T-helper 1 cell (primary cell): ENCODE measurements at places on chromosomes 12 and 14.
A peak's percentile ranks its signal among the peaks of the same experiment; 100 is the strongest.

DNA sequence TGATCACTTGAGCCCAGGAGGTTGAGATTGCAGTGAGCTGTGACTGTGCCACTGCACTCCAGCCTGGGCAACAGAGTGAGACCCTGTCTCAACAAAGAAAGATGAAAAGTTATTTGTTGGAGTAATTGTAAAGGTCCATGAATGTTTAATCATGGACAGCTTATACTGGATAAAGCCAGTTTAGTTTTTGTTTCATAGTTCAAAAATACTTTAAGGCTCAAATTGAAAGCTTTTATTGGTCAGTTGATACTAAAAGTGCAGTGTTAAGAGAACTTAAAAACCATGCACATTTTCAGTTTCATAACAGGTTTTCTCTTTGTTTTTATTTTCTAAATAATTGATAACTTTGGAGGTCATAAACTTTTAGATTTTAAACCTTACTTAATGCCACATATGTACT is 108.4 kb downstream of the MON2 start:
- no peak for DNase-seq

DNA sequence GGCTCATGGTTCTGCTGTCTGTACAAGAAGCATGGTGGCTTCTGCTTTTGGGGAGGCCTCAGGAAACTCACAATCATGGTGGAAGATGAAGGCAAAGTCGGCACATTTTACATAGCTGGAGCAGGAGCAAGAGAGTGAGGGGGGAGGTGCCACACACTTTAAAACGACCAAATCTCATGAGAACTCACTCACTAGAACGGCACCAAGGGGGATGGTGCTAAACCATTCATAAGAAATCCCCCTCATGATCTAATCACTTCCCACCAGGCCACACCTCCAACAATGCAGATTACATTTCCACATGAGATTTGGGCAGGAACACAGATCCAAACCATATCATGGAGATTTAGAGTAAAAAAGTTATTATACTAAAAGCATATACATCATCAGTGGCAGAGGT is 13.6 kb upstream of the LEMD3 start:
- DNase-seq = peak; percentile 42

GRCh38 chr14:89767131-89767530 is 187.4 kb downstream of the EFCAB11 start:
- DNase-seq = no peak

GRCh38 chr14:75280831-75281653 is 2.4 kb downstream of the FOS start:
- peak; percentile 57 for DNase-seq

DNA sequence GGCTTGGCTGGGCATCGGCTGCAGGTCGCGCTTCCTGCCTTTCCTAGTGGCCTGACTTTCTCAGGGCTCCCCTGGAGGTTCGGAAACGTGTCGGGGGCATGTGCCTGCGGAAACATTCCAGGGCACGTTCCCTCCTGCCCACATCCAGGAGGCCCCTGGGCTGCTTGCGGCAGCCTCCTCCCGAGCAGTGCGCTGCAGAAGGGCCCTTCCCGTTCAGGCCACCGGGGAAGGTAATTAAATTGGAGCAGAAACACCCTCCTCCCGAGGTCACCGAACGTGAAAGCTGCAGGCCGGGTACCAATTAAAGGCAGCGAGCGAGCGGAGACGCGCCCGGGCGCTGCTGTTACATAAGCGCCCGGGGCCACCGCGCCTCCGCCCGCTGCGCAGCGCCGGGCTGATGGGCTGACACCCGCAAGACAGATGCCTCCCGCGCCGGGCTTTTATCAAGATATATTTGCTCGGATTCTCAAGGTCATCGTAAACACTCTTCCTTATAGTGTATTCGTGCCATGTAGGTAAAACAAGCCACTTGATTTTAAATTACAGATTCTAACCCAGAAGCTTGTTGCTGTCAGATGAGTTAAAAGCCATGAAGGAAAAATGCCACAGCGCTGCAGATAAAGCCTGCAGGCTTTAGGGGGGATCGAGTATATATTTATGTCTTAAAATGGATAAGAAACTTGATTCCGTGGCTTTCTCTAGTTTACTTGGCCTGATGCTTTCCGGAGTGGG is 31.4 kb downstream of the SSPN start:
- no peak for DNase-seq

DNA sequence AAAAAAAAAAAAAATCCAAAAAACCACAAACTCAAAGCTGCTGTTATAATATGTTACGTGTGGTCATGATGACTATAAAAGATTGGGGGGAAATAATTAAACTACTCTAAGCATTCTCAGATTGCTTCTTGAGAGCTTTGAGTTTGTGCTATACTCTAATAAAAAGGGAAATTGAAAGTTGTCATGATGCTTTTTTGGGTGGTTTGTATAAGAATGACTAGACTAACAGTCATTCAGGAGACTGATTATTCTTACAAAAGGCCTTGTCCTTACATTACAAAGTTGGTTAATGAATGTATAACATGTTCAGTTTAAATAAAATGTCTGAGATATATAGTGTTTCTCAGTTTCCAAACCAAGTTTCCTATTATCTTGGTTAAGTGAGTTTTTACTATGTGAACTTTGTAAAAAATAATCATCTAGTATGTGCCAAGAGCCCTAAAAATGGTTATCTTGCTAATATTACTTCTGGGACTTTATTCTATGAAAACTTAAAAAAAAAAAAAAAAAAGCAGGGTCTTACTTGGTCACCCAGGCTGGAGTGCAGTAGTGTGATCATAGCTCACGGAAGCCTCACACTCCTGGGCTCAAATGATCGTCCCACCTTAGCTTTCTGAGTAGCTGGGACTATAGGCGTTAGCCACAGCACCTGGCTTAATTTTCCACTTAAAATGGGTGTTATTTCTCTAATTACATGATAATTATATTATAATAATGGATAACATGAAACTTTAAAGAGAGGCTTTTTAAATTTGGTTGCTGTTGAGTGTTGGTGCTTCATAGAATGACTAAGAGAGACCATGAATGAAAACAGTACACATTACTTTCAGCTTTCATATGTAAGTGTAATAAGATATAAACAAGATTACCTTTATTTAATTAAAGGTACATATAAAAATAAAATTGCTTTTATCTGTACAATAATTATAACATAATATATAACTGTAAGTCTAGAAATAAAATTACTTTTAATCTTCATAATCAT is 459.6 kb upstream of the RGS6 start:
- DNase-seq = no peak

DNA sequence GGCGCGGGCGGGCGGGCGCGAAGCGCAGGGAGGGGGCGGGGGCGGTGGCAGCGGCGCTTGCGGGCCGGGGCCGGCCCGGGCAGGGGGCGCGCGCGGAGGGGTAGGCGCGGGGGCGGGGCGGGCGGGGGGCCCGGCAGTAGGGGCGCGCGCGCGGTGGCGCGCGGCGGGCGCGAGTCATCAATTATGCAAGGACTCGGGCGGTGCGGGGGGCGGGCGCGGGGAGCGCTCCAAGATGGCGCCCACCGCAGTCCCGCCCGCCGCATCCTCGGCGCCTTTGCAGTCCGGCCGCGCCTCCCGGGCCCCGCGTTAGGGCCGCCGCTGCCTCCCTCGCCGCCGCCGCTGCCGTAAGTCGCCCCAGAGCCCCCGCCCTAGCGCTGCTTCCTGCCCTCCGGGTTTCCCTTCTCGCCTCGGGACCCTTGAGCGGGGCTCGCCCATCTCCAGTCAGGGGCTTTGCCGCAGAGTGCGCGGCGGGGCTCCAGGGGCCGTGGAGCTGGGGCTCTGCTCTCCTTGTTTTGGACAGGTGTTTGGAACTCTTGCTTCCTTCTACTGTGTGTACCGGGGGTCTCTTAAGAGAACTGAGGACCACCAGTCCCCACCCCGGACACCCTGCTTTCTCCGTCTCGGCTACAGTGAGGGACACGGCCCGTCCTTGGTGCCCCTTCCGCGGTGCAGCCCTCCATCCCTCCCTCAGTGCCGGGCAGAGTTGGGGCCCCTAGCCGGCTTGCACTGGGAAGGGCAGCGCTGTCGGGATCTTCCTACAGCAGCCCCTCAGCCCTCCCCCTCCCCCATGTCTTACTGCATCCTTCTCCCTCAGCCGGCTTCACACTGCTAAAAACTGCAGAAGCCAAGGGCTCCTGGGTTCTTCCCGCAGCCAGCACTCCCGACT is at the start of gene SCN8A:
Gene SCN8A (plus strand): TSS at position 218 of the 886 bp plus-strand sequence. CDS start 71,585 bp downstream, outside the sequence.
- no peak for DNase-seq

DNA sequence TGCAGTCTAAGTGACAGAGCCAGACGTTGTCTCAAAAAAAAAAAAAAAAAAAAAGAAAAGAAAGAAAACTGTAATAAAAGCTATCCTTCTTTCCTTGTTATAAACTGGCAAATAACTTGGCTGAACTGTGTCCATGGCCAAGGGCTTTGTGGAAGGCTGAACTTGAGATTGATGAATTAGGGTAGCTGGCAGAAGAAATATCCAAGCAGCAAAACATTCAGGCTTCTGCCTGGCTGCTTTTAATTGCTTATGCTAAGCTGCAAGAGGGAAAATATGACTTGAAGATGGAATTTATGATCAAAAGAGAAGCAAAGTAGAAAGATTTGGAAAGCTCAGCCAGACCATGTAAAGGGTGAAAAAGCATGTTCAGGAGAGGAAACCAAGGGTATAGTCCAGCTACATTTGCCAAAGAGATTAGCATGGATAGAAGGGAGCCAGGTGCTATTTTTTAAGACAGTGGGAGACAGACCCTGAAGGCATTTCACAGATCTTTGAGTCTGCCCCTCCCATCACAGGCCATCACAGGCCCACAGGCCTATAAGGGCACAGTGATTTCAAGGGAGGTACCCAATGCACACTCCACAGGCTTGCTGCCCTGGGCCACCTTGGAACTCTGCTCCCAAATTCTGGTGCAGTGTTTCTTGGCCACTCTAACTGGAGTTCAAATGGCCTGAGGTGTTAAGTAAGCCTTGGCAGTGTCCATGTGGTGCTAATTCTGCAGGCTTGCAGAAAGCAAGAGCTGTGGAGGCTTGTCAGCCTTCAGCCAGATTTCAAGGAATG is 226.0 kb downstream of the AEBP2 start:
- DNase-seq = no peak

GRCh38 chr12:128047266-128048060 is 219.5 kb upstream of the TMEM132C start:
- no peak for DNase-seq

- no peak for DNase-seq
Measured at GRCh38 chr12:108309674-108310312, 29.3 kb downstream of the CMKLR1 start.

GRCh38 chr12:6430124-6430989 is 14.4 kb upstream of the CD27 start:
- DNase-seq = no peak

GRCh38 chr12:15011162-15011561 is 38.3 kb downstream of the PDE6H start:
- no peak for DNase-seq

- DNase-seq = no peak
Measured at GRCh38 chr12:120737557-120738251, 12.1 kb downstream of the ACADS start.

DNA sequence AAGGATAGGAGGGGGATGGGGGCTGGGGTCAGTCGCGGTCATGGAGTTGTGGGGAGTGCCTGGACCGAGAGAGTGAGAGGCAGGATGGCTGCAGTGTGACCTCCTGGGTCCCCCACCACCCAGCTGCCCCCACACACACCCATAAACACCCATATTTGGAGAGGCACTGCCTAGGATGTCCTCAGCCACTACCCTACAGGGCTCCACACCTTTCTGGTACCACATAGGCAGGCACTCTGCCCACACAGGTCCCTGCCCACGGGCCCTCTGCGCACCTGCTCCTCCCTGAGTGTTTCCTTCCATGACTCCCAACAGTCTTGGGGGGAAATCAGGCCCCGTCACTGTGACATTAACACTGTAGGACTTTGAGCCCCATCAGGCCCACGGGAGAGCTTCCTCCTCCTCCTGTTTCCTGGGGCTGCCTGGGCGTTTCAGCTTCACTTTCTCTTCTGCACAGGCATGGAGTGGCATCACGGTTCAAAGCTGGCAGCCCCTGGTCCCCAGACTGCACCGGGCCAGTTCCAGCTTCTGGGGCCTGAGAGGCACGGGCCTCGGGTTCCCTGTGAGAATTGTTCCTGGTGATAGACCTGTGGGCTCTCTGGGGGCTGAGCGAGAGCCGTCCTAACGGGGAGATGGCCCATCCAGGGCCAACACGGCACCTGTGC is 207.0 kb upstream of the C14orf180 start:
- no peak for DNase-seq

GRCh38 chr12:118220702-118221101 is 84.8 kb downstream of the PEBP1 start:
- DNase-seq = no peak

GRCh38 chr14:103520269-103520656 is 2.4 kb downstream of the CKB start:
- no peak for DNase-seq

DNA sequence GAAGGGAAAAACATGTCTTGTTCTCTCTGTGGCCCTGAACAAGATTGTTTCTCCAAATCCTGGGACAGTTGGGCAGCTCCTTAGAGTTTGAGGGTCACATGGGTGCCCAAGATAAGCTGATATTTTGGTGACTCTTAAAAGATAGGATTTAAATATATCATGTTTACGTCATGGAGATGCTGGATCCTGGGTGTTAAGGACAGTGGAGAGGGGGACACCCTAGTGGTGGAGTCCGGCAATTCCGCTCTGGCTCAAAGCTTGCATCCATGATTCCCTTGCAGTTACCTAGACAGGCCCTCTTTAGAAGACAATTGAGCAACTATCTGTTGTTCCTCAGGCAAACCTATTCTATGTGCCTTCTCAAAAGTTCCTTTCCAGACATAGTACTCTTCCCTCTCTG is 101.8 kb downstream of the CMKLR1 start:
- no peak for DNase-seq

GRCh38 chr14:33134975-33135374 is 196.3 kb downstream of the NPAS3 start:
- no peak for DNase-seq

GRCh38 chr14:91409928-91410718 is 7.5 kb downstream of the CCDC88C start:
- DNase-seq = no peak

GRCh38 chr12:105347499-105347898 is 17.0 kb downstream of the C12orf75 start:
- DNase-seq = no peak

GRCh38 chr14:101758913-101759593 is 2.5 kb upstream of the PPP2R5C start:
- no peak for DNase-seq

- DNase-seq = no peak
Measured at GRCh38 chr12:107384645-107385044, 291.3 kb upstream of the CRY1 start.

- no peak for DNase-seq
Measured at GRCh38 chr14:71720978-71721624, 211.1 kb upstream of the RGS6 start.

DNA sequence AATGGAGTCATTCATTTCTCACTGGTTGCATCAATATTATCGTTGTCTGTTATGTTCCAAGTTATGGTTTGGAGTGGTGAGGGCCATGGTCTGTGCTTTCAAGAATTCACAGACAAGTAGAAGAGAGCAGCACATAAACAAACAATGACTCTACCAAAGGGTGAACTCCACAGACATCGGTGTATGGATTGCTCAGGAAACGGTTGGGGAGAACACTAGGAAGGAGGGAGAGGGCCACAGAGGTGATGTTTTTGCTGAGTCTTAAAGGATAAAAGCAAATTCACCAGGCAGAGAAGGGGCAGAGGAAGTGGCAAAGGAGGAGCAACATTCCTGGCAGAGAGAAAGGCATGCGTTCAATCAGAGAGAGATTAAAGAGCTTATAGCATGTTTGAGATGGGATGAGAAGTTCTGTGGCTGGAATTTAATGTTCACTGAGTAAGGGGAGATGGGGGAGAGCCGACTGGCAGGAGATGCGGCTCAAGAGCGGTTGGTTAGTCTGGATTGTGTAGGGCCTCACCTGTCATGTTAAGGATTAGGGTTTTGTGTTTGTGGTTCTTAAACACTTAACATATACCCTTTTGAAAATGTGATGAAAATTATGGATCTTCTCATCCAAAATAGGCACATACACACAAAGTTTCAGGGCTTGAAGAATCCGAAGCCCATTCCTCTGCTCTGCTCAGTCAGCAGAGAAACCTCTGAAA is 42.3 kb upstream of the FRMD6 start:
- no peak for DNase-seq
